ENCODE measurements at places on chromosomes 1 and 21.

- DNase-seq: no peak
These were observed 28.6 kb upstream of the PDE4B start for GRCh38 chr1:65764052-65764451.

DNA sequence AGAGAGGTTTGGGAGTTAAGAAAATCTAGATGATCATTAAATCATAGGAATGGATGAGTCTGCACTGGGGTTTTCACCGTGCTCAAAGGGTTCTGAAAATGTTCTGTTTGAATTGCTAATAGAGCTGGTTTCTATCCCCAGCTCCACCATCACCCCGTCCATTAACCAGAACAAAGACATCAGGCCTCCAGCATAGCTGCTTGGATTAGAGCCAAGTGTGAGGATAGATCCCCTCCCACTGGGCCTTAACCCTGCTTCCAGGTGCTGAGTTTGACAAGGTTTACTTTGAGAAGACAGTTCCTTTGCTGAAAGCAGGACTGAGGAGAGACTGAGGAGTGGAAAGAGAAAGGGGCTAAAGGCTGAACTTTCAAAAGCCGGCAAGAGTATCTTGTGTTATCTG is 48.3 kb downstream of the MPZL1 start:
- DNase-seq: no peak

GRCh38 chr21:15119486-15119885 is 54.7 kb upstream of the NRIP1 start:
- DNase-seq: no peak

DNA sequence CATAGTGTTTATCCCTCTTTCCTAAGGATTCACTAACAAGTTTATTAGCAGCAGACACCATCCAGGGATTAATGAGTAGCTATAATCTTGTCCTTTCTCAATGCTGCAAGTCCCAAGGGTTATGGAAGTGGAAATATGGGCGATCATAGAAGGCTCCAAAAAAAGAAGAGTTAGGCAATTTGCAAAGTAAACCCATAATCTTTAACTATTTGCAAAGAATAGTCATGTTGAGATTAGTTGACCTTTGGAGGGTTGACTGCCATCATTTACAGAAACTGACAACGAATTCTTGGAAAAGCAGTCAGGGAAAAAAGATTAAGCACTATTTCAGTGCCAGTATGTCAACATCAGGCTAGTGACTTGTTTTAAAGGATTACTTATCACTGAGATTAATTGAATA is 169.9 kb downstream of the KCNT2 start:
- DNase-seq: no peak

GRCh38 chr1:245378311-245378722 is 223.5 kb downstream of the KIF26B start:
- no peak for DNase-seq

DNA sequence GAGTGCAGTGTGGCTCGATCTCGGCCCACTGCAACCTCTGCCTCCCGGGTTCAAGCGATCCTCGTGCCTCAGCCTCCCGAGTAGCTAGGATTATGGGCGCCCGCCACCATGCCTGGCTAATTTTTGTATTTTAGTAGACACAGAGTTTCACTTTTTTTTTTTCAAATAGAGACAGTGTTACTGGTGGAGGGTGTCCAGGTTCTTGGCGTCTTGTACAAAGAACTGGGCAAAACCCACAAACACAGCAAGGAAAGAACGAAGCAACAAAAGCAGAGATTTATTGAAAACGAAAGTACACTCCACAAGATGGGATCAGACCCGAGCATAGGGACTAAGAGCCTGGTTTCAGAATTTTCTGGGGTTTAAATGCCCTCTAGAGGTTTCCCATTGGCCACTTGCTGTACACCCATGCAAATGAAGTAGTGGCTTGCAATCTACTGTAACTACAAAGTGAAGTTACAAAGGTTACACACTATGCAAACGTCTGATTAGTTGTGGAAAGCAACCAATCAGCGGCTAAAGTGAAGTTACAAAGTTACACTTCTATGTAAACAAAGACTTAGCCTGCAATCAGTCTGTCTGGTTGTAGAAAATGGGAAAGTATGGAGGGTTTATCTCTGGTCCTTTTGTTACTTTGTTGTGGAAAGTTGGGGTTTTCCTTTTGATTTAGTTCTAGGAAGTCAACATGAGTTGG is 199.1 kb downstream of the DYRK1A start:
- DNase-seq: no peak

DNA sequence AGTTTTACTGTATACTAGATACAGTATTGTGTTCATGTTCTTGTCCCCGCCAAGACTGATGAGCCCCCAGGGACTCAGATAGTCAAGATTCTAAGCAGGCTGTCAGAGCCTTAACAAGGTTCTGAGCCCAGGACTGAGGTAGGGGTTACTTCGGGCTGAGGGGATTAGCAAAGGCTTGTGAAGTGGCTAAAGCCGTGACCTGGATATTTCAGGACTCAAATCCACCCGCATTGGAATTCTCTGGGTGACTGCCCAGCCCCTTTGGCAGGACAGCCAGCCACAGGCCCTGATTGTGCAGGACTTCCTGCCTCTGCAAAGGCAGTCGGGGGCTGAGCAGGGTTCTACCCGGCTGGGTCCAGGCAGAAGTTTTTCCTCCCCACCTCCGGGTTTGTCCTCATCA is at the start of gene PLA2G5:
PLA2G5 (plus strand) TSS at position 321 of the 400 bp plus-strand sequence. CDS start 14,637 bp downstream, outside the sequence.
- no peak for DNase-seq

DNA sequence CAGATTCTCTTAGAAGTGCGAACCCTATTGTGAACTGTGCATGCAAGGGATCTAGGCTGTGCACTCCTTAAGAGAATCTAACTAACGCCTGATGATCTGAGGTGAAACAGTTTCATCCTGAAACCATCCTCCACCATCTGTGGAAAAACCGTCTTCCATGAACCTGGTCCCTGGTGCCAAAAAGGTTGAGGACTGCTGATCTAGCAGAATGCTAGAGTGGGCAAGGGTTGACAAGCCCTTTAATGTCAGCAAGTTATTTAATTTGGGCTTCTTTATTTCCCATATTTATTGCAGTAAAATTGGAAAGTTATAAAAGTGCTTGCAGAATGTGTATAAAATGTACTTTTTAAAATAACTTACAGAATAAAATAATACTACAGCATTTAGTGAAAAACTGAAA is 26.4 kb downstream of the ALG14 start:
- DNase-seq: no peak

- DNase-seq: no peak
These were observed 4.7 kb upstream of the ATAD3A start for GRCh38 chr1:1507305-1507704.

DNA sequence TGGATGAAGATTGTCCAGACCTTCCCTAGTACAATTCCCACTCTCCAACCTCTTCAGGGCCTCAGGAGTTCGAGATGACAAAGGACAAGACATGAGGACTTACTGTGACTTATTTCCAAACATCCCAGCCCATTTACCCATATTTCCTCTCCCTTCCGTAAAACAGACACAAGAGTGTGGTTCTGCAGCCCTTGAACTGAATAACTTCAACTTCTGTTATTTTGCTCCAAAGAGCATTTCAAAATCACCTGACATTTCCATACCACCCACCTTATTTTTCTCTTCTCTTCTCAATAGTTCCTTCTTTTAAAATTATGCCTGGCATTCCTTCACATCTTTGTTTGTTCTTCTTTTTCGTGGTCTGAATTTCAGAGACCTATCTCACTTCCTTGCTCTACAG is 8.7 kb upstream of the OR10K2 start:
- DNase-seq: no peak

DNA sequence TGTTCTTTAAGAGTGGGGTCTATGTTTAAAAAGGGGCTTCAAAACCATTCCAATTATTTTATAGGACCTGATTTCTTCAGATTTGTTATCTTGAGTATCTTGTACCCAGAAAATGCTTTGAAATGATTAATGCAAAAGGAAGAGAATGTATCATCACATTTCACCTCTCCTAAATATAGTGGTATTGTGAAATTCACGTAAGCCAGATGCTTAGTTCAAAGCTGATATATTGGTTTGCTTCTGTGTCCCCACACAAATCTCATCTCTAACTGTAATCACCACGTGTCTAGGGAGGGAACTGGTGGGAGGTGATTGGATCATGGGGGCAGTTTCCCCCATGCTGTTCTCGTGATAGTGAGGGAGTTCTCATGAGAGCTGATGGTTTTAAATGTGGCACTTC is 8.5 kb downstream of the SOAT1 start:
- DNase-seq: no peak

DNA sequence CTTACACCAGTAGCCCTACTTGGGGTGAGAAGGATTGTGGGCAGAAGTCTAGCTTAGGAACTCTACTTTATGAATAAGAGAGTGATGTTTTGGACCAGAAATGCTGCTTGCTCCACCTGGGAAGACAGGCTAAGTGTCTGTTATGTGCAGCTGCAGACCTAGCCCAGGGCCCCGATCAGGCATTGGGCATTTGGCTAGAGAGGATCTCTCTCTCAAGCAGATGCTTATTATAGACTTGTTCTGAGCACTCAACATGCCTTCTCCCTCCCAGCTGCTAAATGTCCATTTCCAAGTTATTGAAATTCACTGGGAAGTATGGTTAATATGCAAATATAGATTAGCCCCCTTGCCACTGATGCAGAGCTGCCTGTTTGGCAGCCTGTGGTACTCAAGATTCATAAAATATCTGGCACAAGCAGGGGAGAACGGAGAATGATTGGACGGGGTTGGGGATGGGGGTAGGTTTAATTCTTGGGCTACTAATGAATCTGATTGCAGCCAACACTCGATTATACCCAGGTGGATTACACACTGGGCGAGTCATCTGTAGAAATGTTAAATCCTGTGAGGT is 115.9 kb downstream of the KCND3 start:
- no peak for DNase-seq

DNA sequence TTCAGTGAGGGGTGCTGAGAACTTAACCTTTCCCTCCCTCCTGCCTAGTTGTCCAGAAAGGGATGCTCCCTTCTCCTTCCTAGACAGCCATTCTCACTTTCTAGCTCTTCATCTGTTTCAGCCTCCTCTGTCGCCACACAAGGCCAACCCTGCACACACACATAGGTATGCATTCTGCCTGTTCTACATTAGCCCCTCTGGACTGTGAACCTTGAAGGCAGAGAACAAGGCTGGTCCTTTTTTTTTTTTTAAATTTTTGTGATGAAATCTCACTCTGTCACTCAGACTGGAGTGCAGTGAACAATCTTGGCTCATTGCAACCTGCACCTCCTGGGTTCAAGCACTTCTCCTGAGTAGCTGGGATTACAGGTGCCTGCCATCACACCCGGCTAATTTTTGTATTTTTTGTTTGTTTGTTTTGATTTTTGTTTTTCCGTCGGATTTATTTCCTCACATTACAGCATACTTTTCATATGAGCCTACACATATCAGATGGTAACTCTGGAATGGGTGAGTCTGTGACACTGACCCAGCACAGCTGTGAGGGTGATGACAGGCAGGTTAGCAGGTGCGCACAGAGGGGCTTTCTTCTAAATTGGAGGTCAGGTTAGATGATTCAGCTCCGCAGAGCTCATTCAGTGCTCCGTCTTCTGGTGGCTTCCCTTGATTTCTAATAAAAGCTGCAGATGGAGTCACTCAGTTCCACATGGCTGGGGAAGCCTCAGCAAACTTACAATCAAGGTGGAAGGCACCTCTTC is 4.9 kb upstream of the AKR1A1 start:
- no peak for DNase-seq
